Karpas-422 (cell line): ENCODE measurements at places on chromosomes 2 and 18. TPM values are rescaled to one million over a fixed set of nuclear protein-coding genes. Genes with fewer than 3 reads are reported as not detected.

- no peak overlapping the region for H3K4me3 ChIP-seq
- DNase-seq, result no peak
- no peaks in the 10 kb centered on the region for H3K27me3 ChIP-seq
These were observed 221.6 kb upstream of the SP5 start for GRCh38 chr2:170493426-170494097.

- H3K4me3 ChIP-seq, result no peak overlapping the region
- no peaks in the 10 kb centered on the region for H3K27me3 ChIP-seq
- no peak overlapping the region for H3K27ac ChIP-seq
- no peak for DNase-seq
These were observed 143.9 kb upstream of the CREB1 start for GRCh38 chr2:207385903-207386302.

- peak overlapping the region; percentile 61 for H3K4me3 ChIP-seq
- H3K4me1 ChIP-seq, result peaks cover 85% of the 10 kb centered on the region
- peak; percentile 92 for DNase-seq
- no peaks in the 10 kb centered on the region for H3K27me3 ChIP-seq
These were observed 78.8 kb downstream of the HNRNPLL start for GRCh38 chr2:38523728-38524437.

GRCh38 chr18:36296650-36297416 lies 680 bp upstream of the FHOD3 start:
- H3K36me3 ChIP-seq, result no peaks in the 10 kb centered on the region
- no peak overlapping the region for H3K4me3 ChIP-seq
- no peak overlapping the region for H3K27ac ChIP-seq

DNA sequence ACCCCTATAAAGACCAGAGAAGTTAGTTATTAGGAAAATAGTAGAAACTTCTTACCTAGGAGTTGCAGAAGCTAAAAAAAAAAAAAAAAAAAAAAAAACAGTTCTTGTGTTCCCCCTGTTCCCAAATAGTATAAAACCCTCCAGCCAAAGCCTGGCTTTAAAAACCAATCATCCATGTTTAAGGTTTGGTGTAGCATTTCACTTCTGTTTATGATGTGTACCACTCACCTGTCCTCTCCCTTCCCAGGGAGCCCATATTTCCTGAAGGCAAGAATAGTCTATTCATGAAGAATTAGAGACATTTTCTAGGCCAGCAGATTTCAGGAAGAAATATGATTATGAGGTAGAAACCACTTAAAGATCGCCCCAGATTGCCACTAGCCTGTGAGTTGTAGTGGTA lies 273.6 kb downstream of the SETBP1 start:
- no peaks in the 10 kb centered on the region for H3K4me1 ChIP-seq
- H3K4me3 ChIP-seq, result no peak overlapping the region
- no peak for DNase-seq
- no peaks in the 10 kb centered on the region for H3K27me3 ChIP-seq

DNA sequence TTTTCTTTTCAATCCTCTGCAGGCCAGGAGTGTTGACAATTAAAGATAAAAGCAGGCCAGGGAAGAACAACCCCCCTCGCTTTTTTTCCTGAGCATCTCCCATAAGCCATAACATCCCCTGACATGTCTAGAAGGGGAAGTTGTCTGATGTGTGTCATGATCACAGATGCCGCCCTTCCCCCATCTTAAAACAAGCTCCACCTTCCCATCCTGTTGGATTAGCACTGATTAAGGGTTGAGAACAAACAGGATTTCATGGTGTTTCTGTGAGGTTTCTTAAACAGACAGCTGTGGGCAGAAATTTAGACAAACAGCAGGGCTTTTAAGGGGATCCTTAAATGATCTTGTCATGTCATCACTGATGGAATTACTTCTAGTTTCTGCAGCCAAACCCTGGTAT lies 59.4 kb upstream of the UPP2 start:
- no peak overlapping the region for H3K27ac ChIP-seq
- H3K27me3 ChIP-seq, result no peaks in the 10 kb centered on the region
- no peaks in the 10 kb centered on the region for H3K4me1 ChIP-seq
- no peak for DNase-seq

- H3K4me3 ChIP-seq, result no peak overlapping the region
- H3K4me1 ChIP-seq, result peaks cover 2% of the 10 kb centered on the region; the same call in 1 of the 2 replicates
- no peak overlapping the region for H3K27ac ChIP-seq
- H3K27me3 ChIP-seq, result no peaks in the 10 kb centered on the region
- DNase-seq, result peak; percentile 88
- H3K36me3 ChIP-seq, result no peaks in the 10 kb centered on the region
These were observed 43.1 kb downstream of the MAP3K19 start for GRCh38 chr2:135004005-135004746.

DNA sequence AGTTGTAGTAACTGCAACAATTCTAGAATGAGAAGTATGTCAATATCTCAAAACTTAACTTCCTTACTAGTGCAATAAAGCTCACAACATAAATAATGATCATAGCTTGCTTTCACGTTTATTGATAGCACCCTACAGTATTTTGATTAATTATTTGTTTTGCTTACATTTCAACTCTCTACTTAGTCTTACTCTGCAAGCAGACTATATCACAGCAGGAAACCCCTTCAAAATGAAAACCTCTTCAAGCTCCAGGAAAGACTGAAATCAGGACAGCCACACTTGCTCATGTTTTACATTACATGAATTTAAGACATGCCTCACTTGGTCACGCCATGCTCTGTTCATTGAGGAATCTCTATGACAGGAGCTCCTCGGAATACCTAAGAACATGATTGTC lies 3.3 kb downstream of the OLA1 start:
- peaks cover 23% of the 10 kb centered on the region; the same call in 1 of the 2 replicates for H3K36me3 ChIP-seq
- peaks cover 23% of the 10 kb centered on the region for H3K4me1 ChIP-seq
- no peak overlapping the region for H3K27ac ChIP-seq
- no peaks in the 10 kb centered on the region for H3K27me3 ChIP-seq
- no peak overlapping the region for H3K4me3 ChIP-seq
- DNase-seq, result no peak

- no peaks in the 10 kb centered on the region for H3K27me3 ChIP-seq
- H3K4me1 ChIP-seq, result no peaks in the 10 kb centered on the region
These were observed 41.9 kb downstream of the ITGB6 start for GRCh38 chr2:160157861-160158829.

DNA sequence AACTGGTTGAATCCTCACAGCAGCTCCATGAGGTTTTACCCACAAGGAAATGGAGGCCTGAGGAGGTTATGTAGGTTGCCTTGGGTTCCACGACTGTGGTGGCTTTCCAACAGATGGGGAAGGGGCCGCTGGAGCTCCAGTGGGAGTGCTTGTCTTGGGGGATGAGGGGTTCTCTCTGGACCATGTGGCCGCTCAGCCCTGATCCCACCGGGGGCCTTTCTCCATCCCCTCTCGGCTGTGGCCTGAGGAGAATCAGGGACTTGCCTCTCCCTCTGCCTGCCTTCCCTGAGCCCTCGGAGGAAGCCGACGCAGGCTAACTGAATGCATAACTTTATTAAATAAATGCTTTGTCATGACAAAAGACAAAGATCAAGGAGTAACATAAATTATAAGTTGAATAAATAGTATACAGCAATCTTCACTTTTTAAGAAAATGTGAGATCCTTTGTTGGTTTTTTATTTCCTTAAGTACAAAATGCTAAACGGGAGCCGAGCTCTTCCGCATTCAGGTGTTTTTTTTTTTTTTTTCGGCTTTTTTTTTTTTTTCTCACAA lies 23.5 kb downstream of the IGFBP5 start:
- H3K27me3 ChIP-seq, result no peaks in the 10 kb centered on the region
- no peak for DNase-seq
- no peaks in the 10 kb centered on the region for H3K4me1 ChIP-seq
- no peak overlapping the region for H3K4me3 ChIP-seq

DNA sequence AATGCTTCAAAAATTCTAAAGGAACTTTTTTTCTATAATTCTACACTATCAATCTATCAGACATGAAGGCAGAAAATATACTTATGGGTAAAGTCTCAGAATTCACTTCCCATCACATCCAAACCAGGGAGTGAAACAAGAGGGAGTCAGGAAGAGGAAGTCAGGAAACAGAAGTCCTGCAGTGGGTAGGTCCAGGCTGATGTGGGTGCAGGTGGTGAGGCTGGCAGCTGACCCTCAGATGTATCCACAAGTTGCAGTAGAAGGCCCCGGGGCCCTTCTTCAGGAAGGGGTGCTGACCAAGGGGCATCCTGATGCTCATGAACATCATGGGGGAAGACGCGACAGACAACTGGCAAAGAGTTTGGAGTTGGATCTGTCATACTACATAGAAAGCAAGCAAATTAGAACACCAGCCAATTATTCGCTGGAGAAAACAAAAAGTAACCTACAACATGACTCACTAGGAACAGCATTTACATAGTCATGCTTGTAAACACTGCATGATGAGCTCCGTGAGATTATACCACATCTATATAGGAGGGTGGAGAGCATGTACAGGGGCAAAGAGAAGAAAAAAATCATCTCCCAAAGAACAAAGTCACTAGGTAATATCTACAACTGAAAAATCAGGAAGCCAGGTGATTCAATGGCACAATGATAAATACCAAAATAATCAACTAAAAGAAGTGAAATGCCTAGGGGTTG lies 4.2 kb downstream of the UXS1 start:
- H3K27me3 ChIP-seq, result no peaks in the 10 kb centered on the region
- peaks cover 15% of the 10 kb centered on the region for H3K4me1 ChIP-seq
- no peaks in the 10 kb centered on the region for H3K36me3 ChIP-seq
- H3K4me3 ChIP-seq, result no peak overlapping the region
- no peak overlapping the region for H3K27ac ChIP-seq

DNA sequence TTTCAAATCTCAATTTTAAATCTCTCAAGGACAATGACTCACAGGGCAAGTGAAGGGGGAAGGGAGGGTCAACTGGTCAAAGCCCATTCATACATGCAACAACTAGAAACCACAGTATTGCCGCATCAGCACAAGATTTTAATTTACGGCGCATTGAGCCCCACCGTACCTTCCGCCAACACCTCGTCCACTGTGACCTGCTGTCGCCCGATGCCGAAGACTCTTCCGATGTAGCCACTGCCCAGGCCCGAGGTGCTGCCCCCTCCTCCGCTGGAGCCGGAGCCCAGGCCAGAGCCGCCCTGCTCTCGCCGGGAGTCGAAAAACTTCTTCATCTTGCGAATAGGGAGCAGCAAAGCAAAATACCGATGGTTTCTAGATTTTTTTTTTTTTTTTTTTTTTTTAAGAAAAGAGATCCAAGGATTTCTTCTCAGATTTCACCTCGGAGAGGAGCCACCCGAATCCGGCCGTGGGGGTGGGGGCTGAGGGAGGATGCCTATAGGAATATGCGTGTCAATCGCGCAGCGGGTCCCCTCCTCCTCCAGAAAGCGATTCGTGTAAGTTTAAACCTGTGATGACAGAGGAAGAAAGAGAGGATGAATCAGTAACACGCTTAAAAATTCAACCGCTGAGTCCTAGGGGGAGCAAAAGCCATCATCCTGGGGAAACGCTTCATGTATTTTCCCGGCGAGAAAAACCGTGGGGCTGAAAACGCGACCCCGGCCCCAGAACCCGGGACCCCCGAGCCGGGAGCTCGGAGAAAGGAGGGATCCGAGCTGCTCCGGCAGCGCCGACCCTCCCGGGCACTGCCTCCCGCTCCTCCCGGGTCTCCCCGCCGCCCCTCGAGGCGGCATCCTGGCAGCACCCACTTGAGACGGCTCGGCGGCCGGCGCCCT lies 584 bp downstream of the AAK1 start:
- H3K27ac ChIP-seq, result no peak overlapping the region
- H3K4me1 ChIP-seq, result peaks cover 27% of the 10 kb centered on the region
- peak; percentile 68 for DNase-seq
- peak overlapping the region; percentile 88 for H3K4me3 ChIP-seq

GRCh38 chr18:57443702-57444101 lies 8.5 kb downstream of the ONECUT2 start:
- H3K36me3 ChIP-seq, result no peaks in the 10 kb centered on the region
- H3K27ac ChIP-seq, result no peak overlapping the region
- no peaks in the 10 kb centered on the region for H3K27me3 ChIP-seq
- H3K4me3 ChIP-seq, result no peak overlapping the region

GRCh38 chr2:118761771-118762170 lies 85.7 kb downstream of the EN1 start:
- H3K4me3 ChIP-seq, result no peak overlapping the region
- no peaks in the 10 kb centered on the region; the same call in 1 of the 2 replicates for H3K27me3 ChIP-seq
- H3K27ac ChIP-seq, result no peak overlapping the region
- no peaks in the 10 kb centered on the region for H3K4me1 ChIP-seq
- no peak for DNase-seq

GRCh38 chr2:17076533-17076932 lies 410.9 kb upstream of the CYRIA start:
- H3K27ac ChIP-seq, result no peak overlapping the region
- H3K36me3 ChIP-seq, result no peaks in the 10 kb centered on the region
- DNase-seq, result no peak
- no peak overlapping the region for H3K4me3 ChIP-seq
- no peaks in the 10 kb centered on the region for H3K27me3 ChIP-seq

GRCh38 chr2:97966545-97967215 lies 29.1 kb downstream of the TMEM131 start:
- no peak for DNase-seq
- H3K4me3 ChIP-seq, result no peak overlapping the region
- H3K27ac ChIP-seq, result no peak overlapping the region
- no peaks in the 10 kb centered on the region for H3K4me1 ChIP-seq

GRCh38 chr2:201964631-201965206 lies 68.9 kb upstream of the FZD7 start:
- no peaks in the 10 kb centered on the region for H3K27me3 ChIP-seq
- H3K4me3 ChIP-seq, result no peak overlapping the region
- H3K27ac ChIP-seq, result no peak overlapping the region
- H3K4me1 ChIP-seq, result peaks cover 43% of the 10 kb centered on the region
- H3K36me3 ChIP-seq, result no peaks in the 10 kb centered on the region
- DNase-seq, result no peak

GRCh38 chr2:181348107-181348837 lies 108.9 kb upstream of the ITGA4 start:
- no peaks in the 10 kb centered on the region for H3K27me3 ChIP-seq
- no peaks in the 10 kb centered on the region for H3K36me3 ChIP-seq
- H3K4me3 ChIP-seq, result no peak overlapping the region
- peak overlapping the region; percentile 55 for H3K27ac ChIP-seq
- no peak for DNase-seq

DNA sequence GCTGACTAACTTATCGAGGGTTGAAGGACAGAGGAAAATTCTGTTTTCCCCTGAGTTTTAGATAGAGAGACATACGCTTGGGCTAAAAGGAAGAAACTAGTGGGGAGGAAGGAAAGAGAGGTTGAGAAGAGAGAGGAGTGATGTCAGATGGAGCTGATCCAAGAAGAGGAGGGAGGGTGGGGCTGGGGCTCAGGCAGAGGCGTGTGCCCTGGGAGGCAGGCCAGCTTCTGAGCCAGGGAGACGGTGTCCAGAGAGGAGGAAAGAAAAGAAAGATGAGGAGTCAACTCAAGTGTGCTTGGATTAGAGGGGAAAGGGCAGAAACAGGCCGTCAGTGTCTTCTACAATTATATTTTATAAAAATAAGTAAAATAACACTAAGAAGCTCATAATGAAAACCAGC lies 56.2 kb downstream of the EMILIN2 start:
- H3K27ac ChIP-seq, result no peak overlapping the region
- H3K4me3 ChIP-seq, result no peak overlapping the region
- H3K36me3 ChIP-seq, result no peaks in the 10 kb centered on the region
- H3K4me1 ChIP-seq, result no peaks in the 10 kb centered on the region; the same call in 1 of the 2 replicates

NTSR2 gene
- not detected in 2 replicates for total RNA-seq

LINC00305 gene
- total RNA-seq, result 5.1 and 11.2 TPM in 2 replicates

TTLL4 gene
- 37.2 and 52.1 TPM in 2 replicates for total RNA-seq

PPM1G gene
- 66.9 and 79.6 TPM in 2 replicates for total RNA-seq

MALL gene
- not detected in 2 replicates for total RNA-seq

GRB14 gene
- total RNA-seq, result not detected in 2 replicates

SERPINB4 gene
- total RNA-seq, result not detected in 2 replicates

VAMP8 gene
- total RNA-seq, result 122 and 141 TPM in 2 replicates
